Smooth muscle cell of the pulmonary artery (primary cell): ENCODE measurements at places on chromosomes 3 and 15. TPM values are rescaled to one million over a fixed set of nuclear protein-coding genes. Genes with fewer than 3 reads are reported as not detected.

ATRIP gene
- total RNA-seq = 5.1 and 6.3 TPM in 2 replicates

POPDC2 gene
- 0.23 and 0.33 TPM in 2 replicates for total RNA-seq

AADACL2 gene
- not detected in 2 replicates for total RNA-seq

LRRC31 gene
- total RNA-seq = not detected in 2 replicates

GHSR gene
- total RNA-seq = not detected in 2 replicates

ANKRD63 gene
- total RNA-seq = not detected in 2 replicates

THBS1 gene
- total RNA-seq = 1,327 and 2,745 TPM in 2 replicates

LARP6 gene
- total RNA-seq = 51.3 and 52.6 TPM in 2 replicates

PLSCR2 gene
- 0.26 TPM in 1 of 2 replicates, not detected in the other for total RNA-seq

CLDN16 gene
- total RNA-seq = under 0.01 and 0.30 TPM in 2 replicates

FBXL22 gene
- total RNA-seq = 1.4 and 1.7 TPM in 2 replicates

SLC51A gene
- not detected in 2 replicates for total RNA-seq

SEMA3G gene
- 0.03 and 0.13 TPM in 2 replicates for total RNA-seq

NEK10 gene
- 13.0 and 16.2 TPM in 2 replicates for total RNA-seq

MELTF gene
- total RNA-seq = 11.1 and 19.6 TPM in 2 replicates

RETNLB gene
- total RNA-seq = not detected in 2 replicates
